Naive thymus-derived CD8-positive, alpha-beta T cell (primary cell): ENCODE measurements at places on chromosomes 1 and 21. TPM values are rescaled to one million over a fixed set of nuclear protein-coding genes. Genes with fewer than 3 reads are reported as not detected.

GRCh38 chr1:230286166-230286889 is 139.8 kb downstream of the PGBD5 start:
- no peak for DNase-seq

DNA sequence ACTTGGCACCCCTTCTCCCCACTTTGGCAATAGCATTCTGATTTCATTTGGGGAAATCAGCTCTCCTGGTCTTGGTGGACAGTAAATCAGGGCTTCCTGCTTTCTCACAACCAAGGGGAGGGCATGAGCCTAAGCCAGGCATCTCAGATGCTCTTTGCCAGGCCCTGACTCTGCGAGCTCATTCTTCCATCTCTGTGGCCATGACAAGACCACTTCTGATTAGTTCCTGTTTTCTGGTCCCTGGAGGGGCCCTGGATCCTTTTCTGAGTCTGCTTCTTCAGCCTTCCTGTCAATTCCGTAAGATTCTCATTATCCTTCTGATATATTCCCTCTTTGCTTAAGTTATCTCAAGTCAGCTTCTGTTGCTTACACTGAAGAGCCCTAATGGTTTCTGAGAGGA is 210.4 kb downstream of the HIVEP3 start:
- no peak for DNase-seq

DNA sequence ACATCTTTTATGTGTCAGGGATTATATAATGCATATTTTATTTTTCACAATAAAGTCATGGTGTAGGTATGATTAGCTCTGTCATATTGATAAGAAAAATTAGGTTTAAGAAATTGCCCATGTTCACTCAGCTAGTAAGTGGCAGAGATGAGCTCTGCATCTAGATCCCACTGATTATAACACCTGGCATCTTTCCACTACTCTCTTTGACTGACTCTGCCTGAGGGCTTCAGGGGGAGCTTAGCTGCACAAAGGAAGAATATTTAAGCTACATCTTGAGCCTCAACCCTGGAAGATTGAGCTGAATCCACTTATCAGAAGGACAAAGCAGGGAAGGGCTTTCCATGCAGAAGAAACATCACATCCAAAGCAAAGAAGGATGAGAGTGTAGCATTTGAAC is 190.4 kb downstream of the MIS18A start:
- DNase-seq: no peak

DNA sequence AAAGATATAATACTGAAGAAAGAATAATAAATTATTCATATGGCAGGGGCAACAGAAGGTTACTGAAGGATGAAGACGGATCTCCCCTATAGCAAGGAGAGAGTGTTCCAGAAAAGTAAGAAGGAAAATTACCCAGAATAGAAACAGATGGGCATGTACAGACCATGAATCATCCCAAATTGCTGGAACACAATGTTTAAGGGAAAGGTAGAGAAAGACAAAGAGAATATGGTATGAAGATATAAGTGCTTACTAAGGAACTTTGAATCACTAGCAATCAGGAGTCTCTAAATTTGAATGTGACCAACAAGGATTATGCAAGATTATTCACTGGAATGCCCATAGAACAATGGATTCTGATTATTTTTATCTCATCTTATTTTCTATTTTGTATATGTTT is 375.4 kb downstream of the COL11A1 start:
- no peak for DNase-seq

DNA sequence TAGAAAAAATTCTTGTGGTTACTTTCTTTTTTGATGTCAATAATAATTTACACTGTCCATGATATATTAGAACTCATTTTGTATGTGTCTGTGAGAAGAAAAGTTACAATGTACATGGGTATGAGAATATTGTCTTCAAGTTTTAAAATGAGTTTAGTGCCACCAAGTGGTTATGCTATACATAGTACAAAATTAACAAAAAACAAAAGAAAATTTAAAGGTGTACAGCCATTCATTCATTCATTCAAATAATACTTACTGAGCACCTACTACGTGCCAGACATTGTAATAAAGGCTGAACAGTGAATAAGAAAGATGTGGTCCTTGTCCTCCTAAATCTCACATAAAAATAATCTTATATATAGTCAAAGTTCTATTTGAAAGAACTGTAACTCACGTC is 27.7 kb downstream of the UCHL5 start:
- DNase-seq: no peak

DNA sequence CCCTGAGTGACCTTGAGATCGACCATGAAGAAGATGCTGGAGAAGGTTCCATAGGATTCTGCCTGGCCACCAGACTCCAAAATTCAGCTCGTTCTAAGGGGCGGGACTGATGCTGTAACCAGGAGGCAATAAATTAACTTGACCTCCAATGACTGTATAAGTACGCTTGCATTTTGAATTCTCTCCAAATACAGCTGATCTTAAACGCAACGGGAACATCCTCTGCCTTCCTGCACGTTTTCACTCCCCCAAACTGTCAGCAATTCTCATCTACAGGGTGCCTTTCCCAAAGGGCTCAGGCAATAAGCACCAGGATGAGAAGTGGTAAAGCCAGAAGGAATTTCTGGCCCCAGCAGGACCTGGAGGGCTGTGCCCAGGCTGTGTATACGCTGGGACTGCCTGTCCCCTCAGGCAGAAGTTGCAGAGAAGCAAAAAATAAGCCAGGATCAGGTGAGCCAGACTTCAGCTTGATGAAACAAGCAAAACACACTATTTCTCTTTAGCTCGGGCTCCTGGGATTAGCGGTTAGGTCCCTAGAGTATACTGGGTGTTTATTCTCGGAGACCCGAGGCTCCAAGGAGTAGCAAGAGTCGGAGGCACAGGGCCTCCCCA is 124.8 kb downstream of the LRIG2 start:
- no peak for DNase-seq

GRCh38 chr1:221264848-221265247 is 385.6 kb downstream of the HLX start:
- DNase-seq: no peak

- DNase-seq: no peak
Measured at GRCh38 chr1:175530183-175530582, 213.2 kb downstream of the TNR start.

DNA sequence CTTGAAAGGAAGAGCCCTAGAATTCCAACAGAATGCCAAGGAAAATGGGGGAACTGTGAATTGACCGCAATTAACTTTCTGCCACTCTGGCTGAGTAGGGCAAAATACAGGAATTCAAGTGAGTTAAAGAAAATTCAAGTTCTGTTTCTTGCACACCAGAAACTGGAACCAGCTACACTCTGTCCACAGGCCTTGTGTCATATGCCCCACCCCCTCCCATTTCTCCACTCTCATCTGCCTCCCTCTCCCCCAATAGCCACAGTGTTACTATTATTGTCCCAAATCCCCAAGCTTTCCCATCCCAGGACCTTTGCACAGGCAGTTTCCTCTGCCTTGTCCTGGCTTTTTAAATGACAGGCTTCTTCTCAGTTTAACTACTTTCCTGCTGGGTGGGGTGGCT is 4.3 kb upstream of the STK40 start:
- DNase-seq: no peak

DNA sequence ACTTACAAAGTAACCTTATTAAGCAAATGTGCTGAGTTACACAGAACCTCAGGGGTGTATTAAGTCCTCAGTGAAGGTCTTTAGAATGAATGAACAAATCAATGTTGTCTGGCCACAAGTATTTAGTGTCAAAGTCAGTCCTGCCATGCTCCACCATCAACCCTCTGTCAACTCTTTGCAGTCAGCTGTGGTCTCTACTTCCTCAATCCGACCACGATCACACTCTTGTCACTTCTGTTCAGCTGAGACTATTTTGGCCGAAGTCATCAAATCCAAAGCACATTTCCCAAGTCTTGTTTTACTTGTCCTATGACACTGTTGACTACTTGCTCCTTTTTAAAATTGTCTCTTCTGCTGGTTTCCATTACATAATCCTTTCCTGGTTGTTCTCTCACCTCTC is 173.5 kb downstream of the ST6GALNAC5 start:
- no peak for DNase-seq

DNA sequence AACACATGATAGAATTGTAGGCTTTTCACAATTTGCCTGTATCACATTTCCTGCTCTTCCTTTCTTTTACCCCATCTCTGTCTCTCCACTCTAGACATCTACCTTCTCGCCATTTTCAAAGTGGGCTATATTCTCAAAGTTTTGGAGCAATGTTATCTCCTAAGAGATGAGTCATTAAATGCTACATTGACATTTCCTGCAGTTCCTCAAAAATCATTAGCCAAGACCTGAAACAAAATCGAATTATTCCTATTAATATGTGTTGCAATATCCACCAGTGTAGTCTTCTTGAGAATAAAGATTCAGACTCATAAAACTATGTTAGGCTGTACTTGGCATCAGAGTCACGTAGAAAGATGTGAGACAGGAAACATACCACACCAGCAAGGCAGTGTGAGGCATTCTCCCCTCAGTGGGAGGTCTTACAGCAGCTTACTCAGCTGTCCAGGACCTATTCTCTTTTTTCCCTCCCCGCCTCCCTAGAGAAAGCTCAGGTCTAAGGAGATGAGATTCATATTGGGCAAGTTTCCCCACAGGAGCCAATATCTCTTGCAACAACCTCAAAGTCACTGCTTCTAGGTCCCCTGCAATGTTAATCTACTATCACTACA is 38.8 kb downstream of the FRRS1 start:
- DNase-seq: no peak

DNA sequence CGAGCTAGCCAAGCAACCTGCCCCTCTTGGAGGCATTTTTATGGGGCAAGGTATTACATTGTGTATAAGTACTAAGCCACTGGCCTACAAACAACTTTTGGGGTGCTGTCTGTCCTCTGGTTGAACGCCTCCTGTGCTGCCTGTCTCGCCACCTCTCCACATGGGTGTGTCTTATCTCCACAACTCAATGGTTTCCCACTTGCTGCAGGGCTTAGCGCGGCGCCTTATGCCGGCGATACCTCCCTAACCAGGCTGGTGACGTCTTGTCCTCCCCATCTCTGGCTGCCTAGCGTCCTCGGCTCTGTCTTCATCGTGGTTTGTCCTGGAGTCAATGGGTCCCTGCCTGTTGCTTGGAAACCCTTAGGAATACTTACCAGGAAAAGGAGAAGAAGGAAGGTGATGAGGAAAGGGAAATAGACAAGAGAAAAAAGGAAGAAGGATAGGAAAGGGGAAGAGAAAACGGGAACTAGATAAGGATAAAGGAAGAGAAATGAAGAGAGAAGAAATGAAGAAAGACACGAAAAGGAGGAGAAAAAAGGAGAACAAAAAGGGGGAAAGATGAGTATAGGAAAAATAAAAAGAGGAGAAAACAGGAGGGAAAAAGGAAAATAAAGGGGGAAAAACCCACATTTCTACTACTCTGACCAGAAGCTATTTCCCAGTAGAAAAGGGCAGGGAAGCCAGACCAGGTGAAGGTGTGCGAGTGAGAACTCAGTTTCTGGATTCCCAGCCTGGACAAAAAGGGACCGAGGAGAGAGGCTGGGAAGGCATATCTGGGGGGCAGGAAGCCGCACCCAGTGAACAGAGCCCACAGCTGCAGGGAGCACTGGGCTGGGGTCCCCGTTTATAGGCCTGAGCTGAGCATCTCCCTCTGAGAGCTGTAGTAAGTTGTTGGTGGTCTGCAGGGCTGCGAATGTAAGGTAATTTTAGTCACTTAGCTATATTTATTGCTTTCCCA is 86.2 kb downstream of the CLIC6 start:
- no peak for DNase-seq

GRCh38 chr1:184759112-184759511 is 4.5 kb upstream of the EDEM3 start:
- no peak for DNase-seq

DNA sequence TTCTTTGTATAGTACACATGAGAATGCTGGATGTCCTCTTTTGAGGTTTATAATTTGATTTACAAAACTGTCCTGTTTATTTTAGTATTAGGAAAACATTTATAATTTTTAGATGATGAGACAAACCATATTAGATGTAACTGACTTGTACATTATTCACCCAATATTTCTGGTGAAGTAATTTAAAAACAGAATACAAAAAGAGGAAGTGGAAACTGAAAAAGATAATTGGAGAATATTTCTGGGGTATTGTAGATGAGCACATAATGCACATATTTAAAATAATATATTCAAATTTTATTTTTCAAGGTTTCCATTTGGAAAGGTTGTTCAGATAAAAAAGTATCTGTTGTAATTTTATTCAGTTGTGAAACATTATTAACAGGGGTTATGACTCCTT is 40.7 kb downstream of the XPR1 start:
- no peak for DNase-seq

DNA sequence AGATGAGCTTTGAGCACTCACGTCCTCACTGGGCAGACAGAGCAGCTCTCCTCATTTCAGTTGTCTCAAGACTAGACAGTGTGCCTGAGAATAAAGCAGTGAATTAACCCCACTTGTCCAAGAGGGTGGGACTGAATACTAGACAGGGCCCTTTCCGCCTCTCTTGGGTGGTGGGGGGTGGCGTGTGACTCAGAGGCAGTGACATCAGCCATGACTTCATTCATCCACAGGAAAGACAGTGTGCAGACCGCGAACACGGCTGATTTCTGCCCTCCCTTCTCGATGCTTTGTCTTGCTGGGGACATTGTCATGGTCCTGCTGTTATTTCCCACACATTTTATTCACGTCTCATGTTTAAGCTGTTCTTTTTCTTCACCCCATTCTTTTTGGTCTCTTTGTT is 64.9 kb downstream of the FGGY start:
- DNase-seq: no peak

DNA sequence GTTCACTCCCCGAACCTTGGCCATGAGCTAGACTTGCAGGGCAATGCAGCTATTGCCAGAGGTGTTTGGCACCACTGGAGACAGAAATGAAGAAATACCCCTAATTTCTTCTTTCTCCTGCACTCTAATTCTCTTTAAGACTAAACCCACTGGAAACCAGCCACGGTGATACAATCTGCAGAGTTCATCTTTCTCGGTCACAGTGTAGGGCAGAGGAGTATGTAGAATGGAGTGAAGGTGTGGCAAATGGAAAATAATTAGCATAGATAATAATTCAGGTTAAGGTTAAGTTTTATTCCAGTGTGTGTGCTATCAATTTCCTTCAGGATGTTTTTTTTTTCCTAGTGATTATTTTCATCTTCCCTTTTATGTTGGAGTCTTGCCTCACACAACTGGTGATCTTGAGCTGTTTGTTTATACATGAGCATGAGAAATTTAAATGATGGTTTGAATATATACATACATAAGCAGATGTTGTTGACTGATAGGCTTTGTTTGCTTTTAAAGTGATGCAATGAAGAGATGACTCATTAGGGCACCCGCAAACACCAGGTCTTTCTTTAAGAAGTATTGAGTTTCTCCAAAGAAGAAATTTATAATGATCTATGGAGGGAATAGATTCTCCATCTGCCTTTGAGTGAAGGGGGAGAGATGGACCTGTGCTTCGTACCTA is 81.9 kb downstream of the SPATA17 start:
- no peak for DNase-seq

The BNIPL gene
- total RNA-seq: 5.3 TPM

The SPATA17 gene
- not detected for total RNA-seq

The TRPM2 gene
- total RNA-seq: 0.31 TPM

The CRYAA gene
- not detected for total RNA-seq
